Endodermal cell (in vitro differentiated cells): ENCODE measurements at places on chromosomes 5 and 9. TPM values are rescaled to one million over a fixed set of nuclear protein-coding genes. Genes with fewer than 3 reads are reported as not detected.

PDE8B gene
- 0.51 to 1.8 TPM (median 1.4 TPM) in 3 replicates for total RNA-seq

PCAT7 gene
- total RNA-seq = 6.8 and 7.3 TPM in 2 replicates

TXNDC8 gene
- not detected in 3 replicates for total RNA-seq

AMBP gene
- total RNA-seq = 1.3 to 2.9 TPM (median 2.7 TPM) in 3 replicates

SLC25A2 gene
- total RNA-seq = 0.55 TPM in 1 of 3 replicates, not detected in the others

CFAP77 gene
- 1.9 and 2.2 TPM in 2 replicates for total RNA-seq

NOL6 gene
- total RNA-seq = 34.6 and 36.1 TPM in 2 replicates

CKS2 gene
- 121 to 221 TPM (median 209 TPM) in 3 replicates for total RNA-seq

PCDHGB1 gene
- 1.0 to 1.9 TPM (median 1.4 TPM) in 3 replicates for total RNA-seq

FBN2 gene
- total RNA-seq = 90.1 and 131 TPM in 2 replicates

CLIC3 gene
- total RNA-seq = 0.46 to 1.2 TPM (median 0.67 TPM) in 3 replicates

TRAF1 gene
- 6.5 to 8.9 TPM (median 8.2 TPM) in 3 replicates for total RNA-seq

AJM1 gene
- total RNA-seq = 1.4 to 2.8 TPM (median 2.1 TPM) in 3 replicates

NFIB gene
- total RNA-seq = 7.9 to 15.2 TPM (median 14.1 TPM) in 3 replicates

CKMT2 gene
- 1.6 and 2.3 TPM in 2 replicates for total RNA-seq

CCDC183 gene
- total RNA-seq = 7.3 and 10.9 TPM in 2 replicates

ZNF462 gene
- 60.3 to 72.1 TPM (median 68.2 TPM) in 3 replicates for total RNA-seq

SPATA9 gene
- total RNA-seq = 0.70 and 0.99 TPM in 2 replicates

TRIM41 gene
- 31.3 and 37.5 TPM in 2 replicates for total RNA-seq

SHOC1 gene
- total RNA-seq = not detected in 3 replicates

HK3 gene
- total RNA-seq = not detected in 3 replicates

C9orf50 gene
- not detected in 3 replicates for total RNA-seq

CARD6 gene
- 0.13 to 0.27 TPM in 2 of 3 replicates, not detected in the other for total RNA-seq

NSG2 gene
- not detected in 3 replicates for total RNA-seq

CER1 gene
- total RNA-seq = 2,562 and 3,326 TPM in 2 replicates

PRR7 gene
- total RNA-seq = 8.0 to 24.9 TPM (median 10.0 TPM) in 3 replicates

EIF4EBP3 gene
- total RNA-seq = 5.1 and 5.9 TPM in 2 replicates

SPATA31E1 gene
- total RNA-seq = not detected in 2 replicates

NME5 gene
- total RNA-seq = 1.2 to 9.2 TPM (median 6.9 TPM) in 3 replicates

BAAT gene
- not detected in 3 replicates for total RNA-seq

IFNB1 gene
- total RNA-seq = not detected in 2 replicates

ABO gene
- 0.59 and 1.2 TPM in 2 replicates for total RNA-seq

PTGER4 gene
- 0.71 to 1.6 TPM (median 1.0 TPM) in 3 replicates for total RNA-seq

IL13 gene
- not detected in 3 replicates for total RNA-seq

UGCG gene
- total RNA-seq = 18.3 and 20.0 TPM in 2 replicates

PCDHAC2 gene
- total RNA-seq = 2.3 and 2.4 TPM in 2 replicates

ZDHHC11 gene
- 8.7 to 10.6 TPM (median 8.7 TPM) in 3 replicates for total RNA-seq

PALM2AKAP2 gene
- 0.42 to 0.49 TPM in 2 of 3 replicates, not detected in the other for total RNA-seq

ARSB gene
- 19.0 to 28.2 TPM (median 28.1 TPM) in 3 replicates for total RNA-seq

LMX1B gene
- total RNA-seq = 9.1 and 11.1 TPM in 2 replicates

ESM1 gene
- not detected in 2 replicates for total RNA-seq

SPINK5 gene
- total RNA-seq = 1.9 to 2.6 TPM (median 2.2 TPM) in 3 replicates

GEMIN5 gene
- 26.4 to 47.0 TPM (median 27.9 TPM) in 3 replicates for total RNA-seq

IFNA14 gene
- not detected in 2 replicates for total RNA-seq

CDK9 gene
- total RNA-seq = 66.7 to 108 TPM (median 97.1 TPM) in 3 replicates

TMEM174 gene
- total RNA-seq = not detected in 3 replicates

TEX48 gene
- not detected in 2 replicates for total RNA-seq

INSYN2B gene
- not detected in 2 replicates for total RNA-seq

HAVCR1 gene
- 0.32 and 0.59 TPM in 2 replicates for total RNA-seq

BTNL8 gene
- not detected in 2 replicates for total RNA-seq

LCN15 gene
- 0.47 and 0.51 TPM in 2 replicates for total RNA-seq

AQP3 gene
- 2.2 and 3.1 TPM in 2 replicates for total RNA-seq

ARHGEF39 gene
- total RNA-seq = 10.0 to 37.3 TPM (median 36.4 TPM) in 3 replicates

TEX10 gene
- total RNA-seq = 49.4 and 52.1 TPM in 2 replicates
